Sigmoid colon (tissue), 7 donors: ENCODE measurements at places on chromosomes 6 and 20. TPM values are rescaled to one million over a fixed set of nuclear protein-coding genes. Genes with fewer than 3 reads are reported as not detected.

SPDEF gene
- total RNA-seq, result not detected

CNR1 gene
- 19.1 TPM for total RNA-seq

SLC17A1 gene
- total RNA-seq, result not detected

CRNKL1 gene
- total RNA-seq, result 24.6 TPM

ADGRG6 gene
- total RNA-seq, result 17.6 TPM

CST2 gene
- total RNA-seq, result not detected

BTN1A1 gene
- not detected for total RNA-seq

SLC32A1 gene
- total RNA-seq, result not detected

BFSP1 gene
- total RNA-seq, result 1.3 TPM

WFDC5 gene
- not detected for total RNA-seq

RAET1G gene
- total RNA-seq, result not detected

FOXC1 gene
- total RNA-seq, result 3.0 TPM

TGM3 gene
- not detected for total RNA-seq

CCDC170 gene
- total RNA-seq, result 0.41 TPM

TP53TG5 gene
- total RNA-seq, result 0.36 TPM
